Chondrocyte (in vitro differentiated cells): ENCODE measurements at places on chromosomes 16 and 17.

DNA sequence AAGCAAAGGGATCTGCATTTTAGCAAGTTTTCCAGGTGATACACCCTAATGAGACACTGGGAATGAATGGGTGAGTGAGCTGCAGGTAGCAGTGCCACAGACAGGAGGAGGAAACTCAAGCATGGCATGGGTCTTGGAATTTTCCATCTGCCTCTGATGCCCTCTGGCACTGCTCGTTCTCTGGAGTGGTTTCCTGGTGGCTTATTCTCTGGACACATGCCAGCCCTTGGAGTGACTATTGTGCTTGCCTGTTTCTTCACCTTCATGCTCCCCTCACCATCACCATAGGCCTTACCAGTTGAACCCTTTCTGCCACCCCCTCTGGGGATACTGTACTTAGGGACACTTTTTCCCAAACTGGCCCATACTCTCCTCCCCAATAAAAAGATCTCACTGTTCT, 1.6 kb downstream of the COASY start:
- no peak for DNase-seq

DNA sequence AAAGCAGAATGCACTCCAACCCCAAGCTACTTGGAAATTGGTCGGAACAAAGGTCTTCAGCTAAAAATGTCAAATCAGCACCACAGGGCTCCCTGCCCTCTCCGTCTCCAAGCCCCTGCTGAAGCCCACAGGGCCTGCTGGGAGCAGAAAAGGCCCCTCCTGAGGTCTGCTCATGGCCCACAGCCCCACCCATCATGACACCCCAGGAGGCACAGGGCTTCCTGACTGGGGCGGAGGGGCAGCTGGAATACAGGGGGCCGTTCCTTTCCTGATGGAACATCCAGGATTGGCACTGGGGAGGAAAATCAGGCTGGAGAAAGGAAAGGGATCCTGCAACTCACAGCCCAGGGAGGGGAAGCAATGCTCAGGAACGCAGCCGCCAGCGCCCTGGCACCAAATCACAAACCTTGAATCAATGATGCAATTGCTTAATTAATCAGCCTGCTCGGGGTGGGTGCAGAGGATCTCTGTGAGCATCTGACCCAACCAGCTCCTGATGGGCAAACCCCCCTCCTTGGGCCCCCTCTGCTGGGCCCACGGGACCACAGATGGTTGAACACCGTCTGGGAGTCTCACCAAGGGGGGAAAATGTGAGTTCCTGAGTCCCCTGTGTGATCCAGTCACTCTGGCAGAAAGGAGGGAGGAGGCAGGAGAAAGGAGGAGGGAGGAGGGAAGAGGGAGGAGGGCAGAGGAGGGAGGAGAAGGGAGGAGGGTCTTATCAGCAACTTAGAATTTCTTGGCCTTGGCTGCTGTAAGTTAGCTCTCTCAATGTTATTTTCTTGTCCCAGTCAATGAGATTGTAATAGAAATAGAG, 155.5 kb downstream of the ZNF423 start:
- no peak for DNase-seq

- DNase-seq, result peak; percentile 25
These were observed 57.1 kb downstream of the SCNN1B start for GRCh38 chr16:23359092-23359760.

DNA sequence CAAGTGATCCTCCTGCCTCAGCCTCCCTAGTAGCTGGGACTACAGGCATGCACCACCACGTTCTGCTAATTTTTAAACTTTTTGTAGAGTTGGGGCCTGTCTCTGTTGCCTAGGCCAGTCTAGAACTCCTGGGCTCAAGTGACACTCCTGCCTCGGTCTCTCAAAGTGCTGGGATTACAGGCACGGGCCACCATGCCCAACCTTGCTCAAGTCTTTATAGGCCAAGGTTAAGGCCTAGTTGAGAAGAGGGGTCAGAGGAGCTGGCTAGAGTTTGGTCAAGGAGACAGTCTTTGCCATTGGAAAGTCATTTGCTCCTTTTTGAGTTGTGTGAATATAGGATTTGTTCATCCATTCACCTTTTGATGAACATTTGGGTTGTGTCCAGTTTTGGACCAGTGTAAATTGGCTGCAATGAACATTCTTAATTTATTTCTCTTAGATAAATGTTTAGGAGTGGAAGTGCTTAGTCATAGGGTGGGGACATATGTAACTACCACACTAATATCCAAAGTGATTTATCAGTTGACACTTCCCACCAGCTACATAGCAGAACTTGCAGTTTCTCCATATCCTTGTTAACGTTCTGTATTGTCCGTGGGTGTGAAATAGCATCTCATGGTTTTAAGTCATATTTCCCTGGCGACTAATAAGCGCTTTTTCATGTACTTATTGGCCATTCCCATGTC, 30.7 kb upstream of the ARHGAP17 start:
- no peak for DNase-seq

DNA sequence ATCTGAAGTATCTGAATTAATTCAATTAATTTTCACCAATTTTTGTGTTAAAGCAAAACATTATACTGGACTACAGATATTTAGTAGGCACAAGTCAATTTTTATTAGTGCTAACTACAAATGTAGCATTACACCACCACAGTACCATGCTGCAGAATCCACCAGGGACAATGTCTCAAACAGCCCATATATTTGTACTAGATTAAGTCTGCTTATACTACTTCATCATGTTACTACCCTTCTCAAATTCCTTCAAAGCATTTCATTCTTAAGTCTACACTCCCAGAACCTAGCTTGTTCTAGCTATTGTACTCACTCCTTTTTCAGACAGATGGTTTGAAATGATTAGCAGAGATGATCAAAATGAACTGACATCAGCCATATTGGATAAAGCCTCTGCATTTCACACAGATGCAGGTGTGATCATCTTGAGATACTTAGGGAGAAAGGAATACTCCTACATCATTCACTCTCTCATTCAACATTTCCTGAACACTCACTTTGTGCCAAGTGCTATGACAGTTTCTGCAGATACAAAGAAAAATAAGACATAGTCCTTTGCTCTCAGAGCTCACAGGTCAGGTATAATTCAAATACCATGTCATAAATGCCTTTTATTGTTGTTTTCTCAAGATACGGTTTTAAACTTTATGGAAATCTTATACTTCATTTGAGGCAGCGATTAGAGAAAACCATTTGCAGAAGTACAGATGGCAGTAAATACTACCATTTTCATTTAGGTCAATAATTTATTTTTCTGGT, 47.7 kb downstream of the SMURF2 start:
- DNase-seq, result no peak

- DNase-seq, result peak; percentile 99
These were observed 7.7 kb upstream of the PPL start for GRCh38 chr16:4944333-4945281.

DNA sequence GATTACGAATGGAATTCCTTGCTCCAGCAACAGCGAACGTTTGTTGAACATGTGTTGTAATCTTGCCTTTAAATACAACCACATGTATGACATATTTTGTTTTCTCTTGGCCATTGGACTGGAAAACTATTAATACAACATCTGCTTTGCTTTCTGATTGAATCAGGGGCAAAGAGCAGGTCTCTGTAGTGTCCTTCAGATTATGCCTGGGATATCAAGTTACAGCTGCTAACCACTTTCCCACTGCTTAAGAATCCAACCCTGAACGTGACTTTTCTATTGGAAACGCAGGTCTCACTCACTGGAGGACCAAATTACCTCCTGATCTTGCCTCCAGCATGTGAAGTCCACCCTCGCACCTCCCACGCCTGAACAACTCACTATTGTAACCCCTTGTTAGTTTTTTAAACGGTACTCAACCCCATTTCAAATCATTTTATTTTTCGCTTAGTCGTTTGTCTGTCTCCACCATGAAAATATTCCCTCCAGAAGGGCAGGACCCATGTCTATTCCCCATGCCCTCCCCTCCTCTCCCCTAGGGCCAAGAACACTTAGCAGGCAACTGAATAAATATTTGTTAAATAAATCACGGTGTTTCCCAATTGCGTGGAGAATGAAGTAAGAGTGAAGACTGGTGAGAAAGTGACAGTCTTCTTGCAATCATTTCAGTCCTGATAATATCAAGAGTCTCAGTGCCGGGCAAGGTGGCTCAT, 57.4 kb upstream of the MRTFB start:
- no peak for DNase-seq

DNA sequence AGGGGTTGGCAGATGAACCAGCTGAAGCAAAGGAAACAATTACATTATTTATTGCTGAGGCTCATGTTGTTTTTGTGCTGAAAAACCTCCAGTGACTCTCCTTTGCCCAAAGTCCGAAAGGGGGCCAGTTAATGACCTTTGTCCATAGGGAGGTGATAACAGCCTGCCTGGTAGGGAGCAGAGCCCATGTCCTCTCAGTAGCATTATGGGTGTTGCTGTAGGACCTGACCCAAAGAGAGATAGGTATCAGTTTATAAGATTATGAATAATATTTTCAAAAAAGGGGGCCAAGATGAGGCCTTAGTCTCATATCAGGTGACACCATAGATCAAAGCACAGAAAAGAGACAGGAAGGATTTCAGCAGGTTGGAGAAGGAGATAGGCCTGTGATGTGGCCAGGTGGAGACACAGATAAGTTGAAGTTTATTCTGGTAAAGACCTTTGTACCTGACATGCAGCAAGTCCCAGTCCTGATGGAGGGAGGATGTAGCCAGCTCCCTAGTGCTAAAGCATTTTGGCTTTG, 55.1 kb downstream of the CENPV start:
- no peak for DNase-seq

DNA sequence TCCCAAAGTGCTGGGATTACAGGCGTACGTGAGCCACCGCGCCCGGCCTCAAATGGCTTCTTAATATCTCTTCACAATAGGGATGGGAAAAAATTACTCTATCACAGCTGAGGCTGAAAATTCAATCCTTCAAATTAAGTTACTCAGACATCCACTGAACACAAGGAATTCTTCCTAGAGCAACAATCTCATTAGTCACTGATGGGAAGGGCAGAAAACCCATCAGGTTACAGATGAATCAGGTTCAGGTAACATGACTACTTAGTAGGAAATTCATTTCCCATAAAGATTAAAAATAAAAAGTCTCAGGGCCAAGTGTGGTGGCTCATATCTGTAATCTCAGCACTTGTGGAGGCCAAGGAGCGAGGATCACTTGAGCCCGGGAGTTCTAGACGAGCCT, 42.5 kb upstream of the ABR start:
- DNase-seq, result no peak
